ENCODE measurements at places on chromosomes 7 and 10. TPM values are rescaled to one million over a fixed set of nuclear protein-coding genes. Genes with fewer than 3 reads are reported as not detected.

- no peak overlapping the region for H3K27ac ChIP-seq
- H3K36me3 ChIP-seq, result no peaks in the 10 kb centered on the region
- H3K4me3 ChIP-seq, result no peak overlapping the region
- H3K27me3 ChIP-seq, result no peaks in the 10 kb centered on the region
- no peak for DNase-seq
Measured at GRCh38 chr7:110909117-110909516, 181.8 kb upstream of the LRRN3 start.

The MMD2 gene
- total RNA-seq, result 0.38 TPM

DNA sequence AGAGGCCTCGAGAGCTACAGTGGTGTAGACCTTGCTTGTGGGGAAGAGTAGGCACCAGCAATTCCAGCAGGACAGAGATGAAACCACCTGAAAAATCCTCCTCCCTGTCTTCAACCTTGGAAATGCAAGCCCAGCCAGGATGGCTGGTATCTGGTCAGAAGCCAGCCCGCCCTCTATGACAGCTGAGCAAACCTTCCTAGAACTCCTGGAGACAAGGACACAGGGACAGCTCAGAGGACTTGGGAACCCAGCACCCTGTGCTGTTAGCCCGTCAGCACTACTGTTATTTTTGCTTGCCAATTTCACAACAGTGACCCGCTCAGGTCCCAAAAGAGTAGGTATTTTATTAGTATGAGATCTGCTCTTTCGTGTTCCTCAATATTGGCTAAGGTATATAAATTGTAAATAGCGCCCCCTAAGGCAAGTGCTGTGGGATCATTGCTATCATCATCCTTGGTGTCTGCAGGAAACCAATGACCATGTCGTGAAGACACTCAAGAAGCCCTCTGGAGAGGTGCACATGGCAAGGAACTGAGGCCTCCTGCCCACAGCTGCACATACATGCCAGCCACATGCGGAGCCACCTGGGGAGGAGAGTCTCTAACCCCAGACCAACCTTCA lies 156.5 kb upstream of the CHST15 start:
- H3K36me3 ChIP-seq, result no peaks in the 10 kb centered on the region
- peak; percentile 76 for DNase-seq
- H3K4me3 ChIP-seq, result no peak overlapping the region
- H3K4me1 ChIP-seq, result no peaks in the 10 kb centered on the region
- H3K27me3 ChIP-seq, result no peaks in the 10 kb centered on the region

DNA sequence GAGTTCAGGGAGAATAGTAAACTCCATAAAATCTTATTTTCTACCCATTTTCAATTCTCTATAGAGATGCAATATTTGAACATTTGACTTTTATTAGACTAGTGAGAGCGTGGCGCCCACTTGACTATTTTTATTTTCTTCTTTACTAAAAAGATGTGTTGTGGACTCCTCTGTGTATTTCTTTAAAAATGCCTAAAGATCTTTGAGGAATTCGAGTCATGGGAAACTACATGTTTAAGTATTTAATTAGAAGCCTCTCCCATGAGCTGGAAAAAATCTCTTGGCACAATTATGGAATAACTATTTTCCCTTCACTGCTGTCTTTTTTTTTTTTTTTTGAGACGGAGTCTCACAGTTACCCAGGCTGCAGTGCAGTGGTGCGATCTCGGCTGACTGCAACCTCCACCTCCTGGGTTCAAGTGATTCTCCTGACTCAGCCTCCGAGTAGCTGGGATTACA lies 124.2 kb downstream of the ARHGAP12 start:
- no peak overlapping the region for H3K4me3 ChIP-seq
- H3K36me3 ChIP-seq, result peaks cover 3% of the 10 kb centered on the region
- DNase-seq, result no peak
- H3K4me1 ChIP-seq, result no peaks in the 10 kb centered on the region

The TRIP6 gene
- 112 TPM for total RNA-seq

DNA sequence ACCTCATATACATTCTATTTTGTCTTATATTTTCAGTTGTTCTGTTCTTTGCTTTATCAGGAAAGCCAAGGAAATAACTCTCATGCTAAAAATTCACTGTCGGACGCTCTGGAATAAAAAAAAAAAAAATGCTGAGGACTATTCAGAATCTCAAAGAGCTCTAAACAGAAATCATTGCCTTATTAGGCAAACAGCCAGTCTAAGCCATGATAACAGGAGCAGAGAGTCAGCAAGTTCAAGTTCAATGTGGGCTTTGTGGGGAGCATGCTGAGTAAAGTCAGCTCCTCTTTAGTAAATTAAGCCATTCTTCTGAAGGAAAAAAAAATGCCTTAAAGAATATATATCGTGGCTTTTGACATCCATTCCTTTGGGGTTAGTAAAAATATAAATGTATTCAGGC lies 13.6 kb upstream of the FAM13C start:
- H3K4me3 ChIP-seq, result no peak overlapping the region
- peak; percentile 9 for DNase-seq
- H3K36me3 ChIP-seq, result no peaks in the 10 kb centered on the region
- H3K27me3 ChIP-seq, result no peaks in the 10 kb centered on the region

DNA sequence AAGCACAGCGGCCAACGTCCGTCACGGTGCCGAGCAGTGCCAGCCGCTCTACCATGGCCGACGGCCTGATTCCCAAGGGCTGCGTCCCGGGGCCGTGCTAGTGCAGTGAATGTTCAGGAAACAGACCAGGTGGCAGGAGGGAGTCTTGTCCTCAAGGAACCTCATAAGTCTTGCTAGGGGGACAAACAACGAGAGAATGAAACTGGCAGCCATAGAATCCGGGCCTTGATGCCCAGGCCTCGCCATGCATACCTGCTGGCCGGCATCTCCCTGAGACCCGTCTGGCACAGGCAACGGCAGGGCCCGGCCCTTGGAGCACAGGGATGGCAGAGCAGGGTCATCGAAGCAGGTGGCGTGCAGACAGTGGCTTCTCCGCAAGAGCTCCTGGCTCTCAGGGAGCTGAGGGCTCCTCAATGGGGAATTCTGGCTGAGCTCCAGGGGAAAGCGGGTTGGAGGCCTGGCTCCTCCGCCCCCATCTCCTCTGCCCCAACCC lies 58.8 kb downstream of the DIP2C start:
- H3K4me3 ChIP-seq, result no peak overlapping the region
- H3K4me1 ChIP-seq, result peaks cover 7% of the 10 kb centered on the region
- H3K36me3 ChIP-seq, result no peaks in the 10 kb centered on the region
- DNase-seq, result no peak

DNA sequence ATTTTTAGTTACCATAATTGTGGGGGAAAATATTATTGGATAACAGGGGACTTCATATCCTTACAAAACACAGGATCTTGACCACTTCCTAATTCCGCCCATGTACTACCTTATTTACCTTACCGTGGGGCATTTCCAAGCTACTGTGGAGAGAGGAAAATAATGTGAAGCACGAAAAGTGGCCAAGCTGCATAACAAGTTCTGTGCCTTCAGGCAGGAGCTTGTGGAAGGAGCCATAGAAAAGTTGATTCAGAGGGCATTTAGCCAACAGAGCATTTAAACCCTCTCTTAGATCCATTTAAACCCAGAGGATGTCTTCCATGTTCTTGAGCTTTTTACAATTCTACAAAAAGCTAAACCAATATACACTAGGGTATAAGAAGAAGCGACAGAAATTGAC lies 41.6 kb downstream of the DNAJB9 start:
- no peak overlapping the region for H3K27ac ChIP-seq
- H3K4me3 ChIP-seq, result no peak overlapping the region
- no peaks in the 10 kb centered on the region for H3K36me3 ChIP-seq
- H3K4me1 ChIP-seq, result no peaks in the 10 kb centered on the region
- DNase-seq, result no peak

DNA sequence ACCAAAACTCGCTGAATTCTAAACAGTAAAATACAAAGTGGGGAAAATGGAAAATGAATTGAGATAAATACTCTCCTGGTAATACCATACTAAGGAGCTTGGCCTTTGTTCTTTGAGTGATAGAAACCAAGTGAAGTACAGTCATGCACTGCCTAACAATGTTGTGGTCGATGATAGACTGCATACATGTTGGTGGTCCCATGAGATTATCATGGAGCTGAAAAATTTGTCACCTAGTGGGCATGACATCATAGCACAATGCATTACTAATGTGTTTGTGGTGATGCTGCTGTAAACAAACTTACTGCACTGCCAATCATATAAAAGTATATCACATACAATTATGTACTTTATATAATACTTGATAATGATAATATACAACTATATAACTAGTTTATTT lies 419.1 kb downstream of the ARL4A start:
- H3K4me1 ChIP-seq, result no peaks in the 10 kb centered on the region
- no peaks in the 10 kb centered on the region for H3K27me3 ChIP-seq
- H3K4me3 ChIP-seq, result no peak overlapping the region
- H3K27ac ChIP-seq, result no peak overlapping the region
- no peaks in the 10 kb centered on the region for H3K36me3 ChIP-seq

Measured in GM23338 (cell line).